ENCODE measurements at places on chromosomes 4 and X.

DNA sequence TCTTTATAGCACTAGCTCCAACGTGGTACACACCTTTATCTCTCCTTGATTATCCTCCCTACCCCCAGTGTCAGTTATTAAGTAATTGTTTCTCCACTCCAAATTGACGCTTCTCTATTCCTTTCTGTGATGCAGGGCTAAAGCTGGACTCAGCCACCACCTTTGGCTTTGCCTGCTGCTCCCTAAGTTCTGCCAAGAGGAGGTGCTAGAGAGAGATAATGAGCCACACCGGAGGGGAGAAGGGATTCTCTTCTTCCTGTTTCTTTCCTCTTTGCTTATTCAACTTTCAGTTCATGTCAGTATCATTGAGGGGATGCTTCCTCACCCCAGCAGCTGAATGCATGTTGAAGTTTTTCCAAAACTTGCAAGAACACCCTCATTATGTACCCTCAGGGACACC lies 176.5 kb downstream of the GBA3 start:
- no peak for DNase-seq

GRCh38 chr4:2267841-2268240 lies 5.9 kb upstream of the MXD4 start:
- DNase-seq: no peak

DNA sequence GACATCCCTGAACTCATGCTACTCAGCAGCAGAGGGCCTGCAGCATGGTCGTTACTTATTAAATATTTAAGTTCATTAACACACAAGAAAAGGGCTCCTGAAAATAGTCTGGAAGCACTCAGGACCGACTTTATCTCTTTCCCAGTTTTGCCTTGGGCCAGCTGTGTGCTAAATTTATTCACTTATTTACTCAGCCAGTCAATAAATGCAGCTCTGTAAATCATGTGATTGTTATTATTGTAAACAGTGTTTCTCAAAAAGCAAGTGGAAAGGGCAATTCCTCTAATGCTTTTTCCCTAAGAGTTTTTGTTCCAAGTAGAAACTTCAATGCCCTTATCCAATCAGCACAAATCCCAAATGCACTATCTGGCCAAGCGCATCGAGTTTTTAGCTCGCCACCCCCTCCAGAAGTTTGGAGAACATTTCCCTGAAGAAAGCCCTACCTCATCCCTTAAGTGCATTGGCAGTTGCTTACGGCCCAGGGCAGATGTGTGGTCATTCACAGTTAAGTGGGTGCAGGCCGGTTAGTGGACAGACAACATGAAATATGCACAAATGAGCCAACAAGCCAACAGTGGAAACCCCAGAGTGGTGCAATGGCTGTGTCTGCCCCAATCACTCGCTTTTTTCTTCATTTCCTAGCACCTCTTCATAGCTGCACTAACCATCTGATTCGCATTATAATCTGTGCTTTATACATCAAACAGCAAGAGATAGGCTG lies 125.8 kb downstream of the SMIM20 start:
- no peak for DNase-seq

DNA sequence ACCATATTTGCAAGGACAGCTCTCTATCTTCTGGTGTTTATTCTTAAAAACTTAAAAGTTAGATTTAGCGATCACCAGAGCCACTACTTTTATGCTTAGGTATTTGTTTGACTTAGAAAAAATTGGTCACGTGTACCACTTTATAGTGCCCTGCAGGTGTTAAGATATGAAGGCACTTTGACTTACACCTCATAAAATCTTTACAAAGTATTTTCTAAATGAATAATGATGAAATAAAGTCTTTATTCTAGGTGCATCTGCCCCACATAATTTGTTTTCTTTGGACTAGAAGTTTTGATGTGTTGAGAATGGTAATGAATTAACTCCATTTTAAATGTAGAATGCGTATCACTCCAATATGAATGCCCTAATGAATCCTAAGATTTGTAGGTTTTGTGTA lies 2.9 kb downstream of the FMR1 start:
- DNase-seq: no peak

DNA sequence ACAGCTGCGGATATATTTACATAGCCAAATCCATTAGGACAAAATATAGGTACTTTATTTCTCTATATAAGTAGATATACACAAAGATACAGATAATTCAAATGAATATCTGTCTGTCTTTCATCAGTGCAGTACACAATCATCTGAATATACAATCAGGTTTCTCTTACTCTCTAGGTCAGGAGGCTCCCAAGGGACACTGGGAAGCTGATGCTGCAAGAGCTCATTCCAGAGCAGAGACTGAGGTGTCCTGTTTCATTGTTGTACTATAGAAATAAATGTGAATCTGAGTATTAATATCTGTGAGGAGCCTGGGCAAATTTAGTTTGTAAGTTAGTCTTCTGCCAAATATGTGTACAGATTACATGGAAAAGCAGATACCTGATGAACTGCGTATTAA lies 4.2 kb downstream of the TLL1 start:
- DNase-seq: no peak

DNA sequence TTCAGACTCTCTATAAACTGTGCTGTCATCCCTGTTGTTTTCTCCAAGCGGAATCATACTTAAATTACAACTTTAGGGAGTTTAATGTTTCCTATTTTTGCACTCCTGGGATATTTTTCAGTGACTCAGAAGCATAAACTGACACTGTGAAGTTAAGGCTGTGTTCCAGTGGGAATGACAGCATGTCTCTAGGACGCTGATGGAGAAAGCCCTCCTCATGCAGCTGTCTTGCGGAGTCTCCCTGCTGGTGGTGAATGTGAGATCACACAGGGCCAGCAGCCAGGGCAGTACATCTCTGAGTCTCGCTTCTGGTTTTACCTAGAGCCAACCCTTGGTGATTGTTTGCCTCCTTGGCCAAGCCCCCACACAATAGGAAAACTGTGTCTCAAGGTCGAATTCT lies 53.3 kb downstream of the NFKB1 start:
- no peak for DNase-seq

GRCh38 chrX:43121637-43122036 lies 343.7 kb upstream of the PPP1R2C start:
- no peak for DNase-seq

GRCh38 chrX:108223585-108223984 lies 132.0 kb downstream of the ATG4A start:
- DNase-seq: no peak

DNA sequence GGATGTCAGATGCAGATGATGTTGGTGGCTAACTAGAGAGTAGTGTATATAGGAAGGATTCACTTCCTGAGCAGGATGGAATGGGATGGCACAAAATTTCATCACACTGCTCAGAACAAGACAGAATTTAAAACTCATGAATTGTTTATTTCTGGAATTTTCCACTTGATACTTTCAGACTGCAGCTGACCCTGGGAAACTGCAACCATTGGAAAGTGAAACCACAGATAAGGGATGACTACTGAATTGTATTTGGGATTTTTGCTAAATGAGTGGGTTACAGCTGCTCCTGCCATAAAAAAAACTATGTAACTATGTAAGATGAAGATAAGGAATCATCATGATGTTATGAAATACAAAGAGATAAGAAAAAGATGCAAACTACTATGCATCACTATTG lies 51.4 kb downstream of the NPY5R start:
- no peak for DNase-seq

DNA sequence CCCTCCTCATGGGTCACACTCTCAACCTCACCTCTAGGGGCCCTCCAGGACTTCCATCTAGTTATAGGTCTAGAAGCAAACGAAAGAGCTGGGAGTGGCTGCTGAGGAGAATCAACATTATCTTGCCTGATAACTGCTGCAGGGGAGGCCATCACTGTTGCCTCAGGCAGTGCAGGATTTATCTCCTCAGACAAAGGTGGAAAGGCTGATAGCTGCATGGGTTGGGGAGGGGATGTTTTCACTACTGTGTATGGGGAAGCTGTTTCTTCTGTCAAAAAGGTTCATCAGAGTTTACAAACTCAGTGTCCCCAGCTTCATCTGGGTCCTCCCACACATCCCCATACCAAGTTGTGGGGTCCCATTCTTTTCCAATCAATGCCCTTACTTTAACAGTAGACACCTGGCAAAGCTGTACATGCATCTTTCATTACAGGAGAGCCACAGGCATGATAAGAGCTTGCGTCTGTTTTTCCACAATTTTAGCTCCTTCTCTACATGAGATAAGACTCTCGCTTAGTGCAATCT lies 17.6 kb upstream of the PRDM8 start:
- DNase-seq: no peak

DNA sequence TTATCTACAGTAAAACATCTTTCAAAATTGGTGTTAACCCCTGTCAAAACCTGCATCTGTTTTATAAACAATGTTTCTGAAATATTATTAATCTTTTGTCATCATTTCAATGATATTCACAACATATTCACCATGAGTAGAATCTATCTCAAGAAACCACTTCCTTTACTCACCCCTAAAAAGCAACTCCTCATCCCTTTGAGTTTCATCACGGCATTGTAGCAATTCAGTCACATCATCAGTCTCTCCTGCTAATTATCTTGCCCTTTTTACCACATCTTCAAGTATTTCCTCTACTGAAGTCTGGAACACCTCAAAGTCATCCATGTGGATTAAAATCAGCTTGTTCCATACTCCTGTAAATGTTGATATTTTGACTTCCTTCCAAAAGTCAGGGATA lies 415.3 kb upstream of the TECRL start:
- DNase-seq: no peak

DNA sequence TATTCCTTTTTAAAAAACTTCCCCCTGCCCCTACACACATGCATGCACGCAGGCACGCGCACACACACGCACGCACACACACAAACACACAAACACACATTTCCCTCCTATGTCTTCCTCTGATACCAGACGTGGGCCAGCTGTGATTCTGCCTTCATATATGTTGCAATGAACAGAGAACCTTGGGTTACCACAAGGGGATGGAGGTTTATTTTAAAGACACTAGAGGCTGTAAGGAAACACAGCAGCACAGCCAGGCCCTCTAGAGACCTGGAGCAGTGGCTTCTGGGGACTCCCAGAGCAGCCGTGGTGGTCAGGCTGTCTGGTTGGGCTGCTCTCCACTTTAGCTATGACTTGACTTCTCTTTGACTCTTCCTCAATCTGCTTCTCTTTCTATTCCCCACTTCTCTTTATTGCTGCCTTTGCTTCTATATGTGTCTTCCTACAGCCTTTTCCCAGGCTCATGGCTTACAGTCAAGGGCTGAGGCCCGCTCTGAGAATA lies 3.2 kb upstream of the TLR10 start:
- DNase-seq: no peak

GRCh38 chrX:67610282-67610681 lies 66.5 kb downstream of the AR start:
- DNase-seq: no peak

- DNase-seq: no peak
Measured at GRCh38 chrX:41308884-41309647, 24.9 kb upstream of the DDX3X start.

- no peak for DNase-seq
Measured at GRCh38 chrX:149569770-149570169, 17.5 kb downstream of the MAGEA9B start.

DNA sequence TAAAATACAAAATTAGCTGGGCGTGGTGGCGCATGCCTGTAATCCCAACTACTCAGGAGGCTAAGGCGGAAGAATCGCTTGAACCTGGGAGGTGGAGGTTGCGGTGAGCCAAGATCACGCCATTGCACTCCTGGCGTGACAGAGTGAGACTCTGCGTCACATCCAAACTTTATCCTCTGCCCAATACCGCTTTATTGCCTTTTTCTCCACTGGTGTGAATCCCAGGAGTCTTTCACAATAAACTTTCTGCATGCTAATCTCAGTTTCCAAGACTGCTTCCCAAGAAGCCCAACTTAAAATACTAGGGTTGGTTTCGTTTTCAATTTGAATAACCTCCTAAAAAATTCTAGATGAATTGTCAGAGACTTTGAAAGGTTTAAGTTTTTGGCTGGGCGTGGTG lies 27.2 kb upstream of the DHX15 start:
- no peak for DNase-seq

- DNase-seq: no peak
Measured at GRCh38 chrX:11567528-11568220, 98.0 kb downstream of the ARHGAP6 start.

- DNase-seq: no peak
Measured at GRCh38 chr4:137124278-137124932, 407.9 kb downstream of the PCDH18 start.

DNA sequence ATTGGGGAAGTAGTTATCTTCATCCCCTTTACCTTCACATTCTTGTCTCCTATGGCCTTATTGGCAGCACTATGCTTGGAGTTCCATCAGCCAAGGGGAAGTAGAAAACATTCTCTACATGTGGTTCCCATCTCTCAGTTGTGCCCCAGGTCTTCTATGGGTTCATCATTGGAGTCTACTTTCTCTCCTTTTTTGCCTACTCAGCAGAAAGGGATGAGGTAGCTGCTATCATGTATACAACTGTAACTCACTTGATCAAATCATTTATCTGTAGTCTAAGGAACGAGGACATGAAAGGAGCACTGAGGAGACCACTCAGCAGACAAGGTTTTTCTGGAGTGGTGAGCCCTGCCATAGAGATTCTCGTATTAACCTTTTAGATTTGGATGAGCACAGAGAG lies 119.0 kb upstream of the OR13H1 start:
- no peak for DNase-seq

- no peak for DNase-seq
Measured at GRCh38 chr4:167383291-167383690, 149.0 kb upstream of the SPOCK3 start.

DNA sequence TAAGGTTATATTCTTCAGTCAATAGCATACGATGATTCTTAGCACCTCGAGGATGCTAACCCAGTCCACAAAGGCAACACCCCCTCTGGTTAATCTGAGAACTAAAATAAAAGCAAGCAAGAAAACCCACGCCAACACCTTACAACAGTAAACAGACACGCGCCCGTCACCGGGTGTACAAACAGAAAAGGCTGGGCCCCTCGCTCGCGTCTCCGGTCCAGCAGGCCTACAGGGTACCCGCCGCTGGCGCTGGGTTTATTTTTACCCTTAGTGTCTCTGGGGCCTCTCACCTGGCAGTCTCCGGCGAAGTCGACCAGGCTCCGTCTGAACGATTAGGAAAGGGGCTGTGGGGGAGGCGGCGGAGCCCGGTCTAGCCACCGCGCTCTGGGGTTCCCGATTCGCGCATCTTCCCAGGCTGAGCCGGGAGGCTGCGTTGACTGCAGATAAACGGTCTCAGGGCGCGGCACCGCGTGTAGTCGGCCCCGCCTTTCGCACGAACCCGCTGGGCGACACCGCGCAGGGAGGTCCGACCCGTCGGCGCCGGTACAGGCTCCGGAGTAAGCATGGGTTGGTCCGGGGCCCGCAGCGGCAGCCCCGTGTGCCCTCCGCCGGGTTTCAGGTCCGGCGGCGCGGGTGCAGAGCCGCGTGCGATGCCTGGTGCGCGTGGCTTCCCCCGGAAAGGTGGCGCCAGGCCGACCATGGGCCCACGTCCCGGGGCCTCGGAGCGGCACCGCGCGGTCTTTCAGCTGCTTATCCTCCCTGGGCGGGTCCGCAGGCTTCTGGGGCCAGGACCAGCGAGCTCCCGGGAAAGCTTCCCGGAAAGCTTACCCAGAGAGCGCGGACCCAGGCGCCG lies 441 bp downstream of the SLC9B2 start:
- peak; percentile 62 for DNase-seq

Data from RWPE2 (cell line).